ENCODE measurements at places on chromosomes 11 and 22. TPM values are rescaled to one million over a fixed set of nuclear protein-coding genes. Genes with fewer than 3 reads are reported as not detected.

- peak; percentile 76 for DNase-seq
These were observed 121.9 kb upstream of the MTMR2 start for GRCh38 chr11:96045622-96046456.

FXYD2 gene
- not detected for polyA plus RNA-seq

GUCY1A2 gene
- 0.53 TPM for polyA plus RNA-seq

DNA sequence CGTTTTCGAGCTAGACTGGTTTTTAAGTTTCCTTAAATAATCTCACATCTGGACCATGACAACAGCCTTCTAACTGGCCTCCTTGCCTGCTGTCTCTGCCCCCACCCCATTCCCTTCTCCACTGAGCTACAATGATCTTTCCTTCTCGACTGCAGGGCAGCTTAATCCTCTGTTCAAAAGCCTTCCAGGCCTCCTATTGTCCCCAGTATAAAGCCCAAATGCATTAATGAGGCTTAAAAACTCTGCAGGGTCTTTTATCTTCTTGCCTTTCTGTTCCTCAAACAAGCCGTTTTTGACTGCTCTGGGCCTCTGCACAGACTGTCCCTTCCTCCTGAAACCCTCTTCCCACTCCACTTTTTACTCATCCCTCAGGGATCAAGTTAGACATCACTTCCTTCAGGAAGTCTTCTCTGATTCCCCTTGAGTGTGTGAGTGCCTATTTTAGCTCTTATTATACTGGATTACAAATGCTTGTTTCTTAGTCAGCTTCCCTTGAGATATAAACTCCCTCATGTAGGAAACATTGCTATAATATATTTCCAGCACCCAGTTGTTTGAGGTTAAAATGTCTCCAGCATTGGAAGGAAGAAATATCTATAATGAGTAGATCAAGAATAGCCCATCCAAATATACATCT is 23.6 kb upstream of the PAMR1 start:
- DNase-seq = no peak

GALNT18 gene
- polyA plus RNA-seq = 2.3 TPM

MIAT gene
- polyA plus RNA-seq = 1.2 TPM

GRCh38 chr22:48707763-48708557 is 1119.7 kb downstream of the BRD1 start:
- DNase-seq = no peak

DNA sequence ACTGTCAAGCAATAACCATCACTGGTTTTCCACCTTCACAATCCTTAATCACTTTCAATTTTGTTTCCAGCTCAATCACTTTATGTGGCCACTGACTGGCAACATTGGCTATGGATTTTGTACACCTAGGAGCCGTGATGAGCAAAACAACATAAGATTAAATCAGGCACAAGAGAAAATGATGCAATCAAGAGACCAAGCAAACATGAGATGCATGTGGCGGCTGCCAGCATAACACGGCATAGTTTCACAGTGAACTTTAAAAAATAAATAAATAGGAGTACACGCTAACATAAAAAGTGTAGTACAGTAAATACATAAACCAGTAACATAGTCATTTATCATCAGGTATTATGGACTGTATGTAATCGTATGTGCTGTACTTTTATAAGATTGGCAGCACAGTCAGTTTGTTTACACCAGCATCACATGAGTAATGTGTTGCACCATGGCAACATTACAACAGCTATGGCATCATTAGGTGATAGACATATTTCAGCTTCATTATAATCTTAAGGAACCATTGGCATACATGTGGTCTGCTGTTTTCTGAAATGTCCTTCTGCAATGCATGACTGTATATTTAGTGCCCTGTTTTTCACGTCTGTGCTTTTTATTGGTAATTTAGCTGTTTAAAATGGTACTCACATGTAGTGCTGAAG is 83.3 kb upstream of the PRDM11 start:
- no peak for DNase-seq

GRIA4 gene
- polyA plus RNA-seq = not detected

- no peak for DNase-seq
These were observed 52.4 kb upstream of the CDON start for GRCh38 chr11:126115127-126115495.

DNA sequence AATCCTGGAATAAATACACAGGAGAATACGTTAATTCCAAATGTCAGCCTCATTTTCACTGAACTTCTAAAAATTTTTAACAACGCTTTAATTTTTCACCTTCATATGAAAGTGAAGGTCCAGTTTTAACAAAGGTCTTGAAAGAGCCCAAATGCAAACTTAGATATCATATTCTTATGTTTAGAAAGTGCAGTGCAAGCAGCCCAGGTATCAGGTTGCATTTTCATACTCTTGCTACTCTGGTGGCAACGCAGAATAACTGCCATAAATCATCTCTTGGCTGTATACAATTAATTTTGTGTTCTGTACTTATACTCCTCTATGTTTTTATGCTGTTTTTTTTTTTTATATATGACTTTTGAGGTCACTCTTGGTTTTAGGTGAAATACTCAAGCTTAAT is 496.7 kb upstream of the ARHGAP42 start:
- DNase-seq = no peak

RAB3IL1 gene
- polyA plus RNA-seq = 9.4 TPM

VSTM5 gene
- polyA plus RNA-seq = 0.74 TPM

SLC1A2 gene
- 0.83 TPM for polyA plus RNA-seq

OR2AT4 gene
- polyA plus RNA-seq = not detected

OR8D4 gene
- not detected for polyA plus RNA-seq

- DNase-seq = no peak
These were observed 13.1 kb downstream of the LARGE2 start for GRCh38 chr11:45935349-45936064.

DUSP8 gene
- 3.4 TPM for polyA plus RNA-seq

GRCh38 chr11:78180751-78181150 is 7.7 kb downstream of the KCTD21 start:
- no peak for DNase-seq

DNA sequence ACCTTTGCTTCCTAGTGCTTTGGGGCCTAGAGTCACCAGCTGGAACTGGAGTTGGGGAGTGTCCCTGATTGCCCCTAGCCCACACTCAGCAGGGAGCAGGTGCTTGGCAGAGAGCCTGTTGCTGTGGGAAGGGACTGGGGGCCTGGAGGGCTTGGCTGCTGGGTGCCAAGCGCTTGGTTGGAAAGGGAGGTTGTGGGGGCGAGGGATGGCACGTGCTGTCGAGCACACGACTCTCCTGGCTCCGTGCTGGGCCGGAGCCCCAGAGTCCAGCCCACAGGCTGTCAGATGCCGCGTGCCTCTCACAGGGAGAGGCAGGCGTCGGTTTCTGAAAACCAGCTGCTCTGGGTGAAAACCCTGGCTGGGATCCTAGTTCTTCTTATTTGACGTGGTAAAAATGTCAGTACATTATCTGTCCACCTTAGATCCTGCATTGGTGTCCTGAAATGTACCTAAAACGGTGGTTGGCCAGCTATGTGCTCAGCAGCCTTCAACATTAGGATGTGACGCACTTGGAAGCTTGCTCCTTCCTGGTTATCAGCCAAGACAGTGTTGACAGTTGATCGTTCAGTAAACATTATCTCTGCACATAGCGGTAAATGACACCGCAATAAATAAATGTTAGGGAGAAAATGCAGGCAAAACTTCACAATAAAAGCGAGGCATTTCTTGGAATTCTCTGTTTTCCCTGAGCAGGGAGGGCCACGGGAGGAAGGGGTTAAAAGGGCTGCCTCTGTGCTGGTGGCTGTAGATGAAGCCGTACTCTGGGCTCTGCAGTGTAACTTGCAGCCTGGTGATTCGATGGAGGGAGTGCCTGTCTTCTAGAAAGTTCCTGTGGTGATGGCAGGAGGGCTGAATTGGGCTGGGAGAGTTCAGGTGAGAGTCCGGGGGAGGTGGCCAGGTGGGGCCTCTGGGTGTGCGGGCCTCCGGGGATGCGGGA is 29.2 kb downstream of the GRAMD4 start:
- DNase-seq = no peak

DNA sequence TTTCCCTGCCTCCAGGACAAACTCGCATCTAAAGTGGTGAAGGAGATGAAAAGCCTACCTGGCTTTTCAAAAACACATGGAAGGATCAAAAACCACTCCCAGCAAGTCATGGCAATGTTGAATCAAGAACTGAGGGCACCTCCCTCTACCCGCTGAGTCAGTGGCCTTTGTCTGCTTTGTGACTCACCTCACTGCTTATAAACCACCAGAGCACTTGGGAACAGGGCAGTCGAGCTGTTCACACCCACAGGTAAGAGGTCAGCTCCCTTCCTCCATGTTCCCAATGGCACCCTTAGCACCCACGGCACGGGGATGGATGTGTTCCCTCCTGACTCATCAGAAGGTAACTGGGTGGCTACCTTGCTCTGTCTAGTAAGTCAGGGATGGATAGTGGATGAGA is 21.7 kb downstream of the TENM4 start:
- no peak for DNase-seq

SLC22A8 gene
- polyA plus RNA-seq = not detected

FAM168A gene
- 18.0 TPM for polyA plus RNA-seq

- no peak for DNase-seq
These were observed 25.5 kb downstream of the UVRAG start for GRCh38 chr11:75840522-75840921.

GRCh38 chr11:66728038-66728692 is 851 bp downstream of the SPTBN2 start:
- DNase-seq = no peak

TRIM77 gene
- polyA plus RNA-seq = not detected

C11orf16 gene
- polyA plus RNA-seq = not detected

HTR3B gene
- not detected for polyA plus RNA-seq

- DNase-seq = no peak
These were observed 12.9 kb upstream of the WT1 start for GRCh38 chr11:32448232-32448631.

DNA sequence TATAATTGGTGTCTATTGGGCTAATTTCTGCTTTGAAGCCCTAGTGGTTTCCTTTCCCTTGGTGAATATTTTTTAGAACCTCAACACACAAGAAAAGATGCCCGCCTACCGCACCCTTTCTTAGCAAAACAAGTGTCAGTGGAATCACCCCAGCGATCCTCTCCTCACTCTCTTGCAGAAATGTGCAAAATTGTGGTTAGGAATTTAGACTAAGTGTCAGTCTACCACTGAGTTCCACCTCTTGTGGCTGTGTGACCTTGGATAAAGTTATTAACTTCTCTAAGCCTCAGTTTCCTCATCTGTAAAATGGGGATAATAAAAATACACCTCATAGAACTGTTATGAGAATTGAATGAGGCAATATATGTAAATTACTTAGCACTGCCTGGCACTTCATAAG is 5.3 kb upstream of the JAML start:
- no peak for DNase-seq

DNA sequence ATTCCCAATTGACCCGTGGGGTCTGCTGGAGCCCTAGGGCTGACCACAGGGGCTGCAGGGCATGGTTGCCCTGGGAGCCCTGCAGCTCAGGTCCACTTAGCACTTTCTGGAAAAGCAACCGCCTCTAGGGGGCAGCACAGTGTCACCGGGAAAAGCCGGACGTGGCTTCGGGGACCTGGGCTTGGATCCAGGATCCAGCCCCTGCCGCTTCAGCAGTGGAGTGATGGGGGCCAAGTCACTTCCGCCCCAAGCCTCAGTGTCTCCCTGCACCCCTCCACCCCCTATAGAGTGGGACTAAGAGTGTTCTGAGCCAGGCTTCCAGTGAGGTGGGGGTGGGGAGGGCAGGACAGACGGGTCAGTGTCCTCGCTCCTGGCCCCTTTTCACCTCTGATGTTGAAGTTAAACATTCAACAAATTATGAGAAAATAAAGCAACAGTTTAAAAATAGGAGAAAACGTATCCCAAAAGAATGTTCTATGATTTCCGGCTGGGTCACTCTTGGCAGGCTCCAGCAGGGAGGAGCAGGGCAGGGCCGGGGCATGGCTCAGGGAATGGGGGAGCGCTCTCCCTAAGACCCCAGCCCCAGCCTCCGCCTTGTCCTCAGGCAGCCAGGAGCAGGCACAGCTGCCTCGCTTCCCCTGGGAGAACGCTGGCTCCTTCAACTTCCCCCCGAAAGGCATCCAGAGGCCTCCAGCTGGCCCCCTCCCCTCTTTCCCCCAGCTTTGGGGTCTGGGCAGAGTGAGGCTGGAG is 96.5 kb upstream of the FGF3 start:
- DNase-seq = peak; percentile 4

GRCh38 chr11:65506290-65506771 is 7.5 kb downstream of the MALAT1 start:
- DNase-seq = no peak

- no peak for DNase-seq
These were observed 33.1 kb downstream of the EIF3F start for GRCh38 chr11:8020244-8020597.

GRCh38 chr11:84890676-84891075 is 736.5 kb downstream of the DLG2 start:
- DNase-seq = no peak

GRCh38 chr22:19631899-19632667 is 82.2 kb upstream of the SEPTIN5 start:
- no peak for DNase-seq

- no peak for DNase-seq
These were observed 16.2 kb downstream of the RSPH14 start for GRCh38 chr22:23125512-23126103.
